Activated CD4-positive, CD25-positive, alpha-beta regulatory T cell treated with anti-CD3 and anti-CD28 coated beads, Interleukin-2, amount 50 U/mL, for 24 hours (primary cell): ENCODE measurements at places on chromosomes 4 and X.

DNA sequence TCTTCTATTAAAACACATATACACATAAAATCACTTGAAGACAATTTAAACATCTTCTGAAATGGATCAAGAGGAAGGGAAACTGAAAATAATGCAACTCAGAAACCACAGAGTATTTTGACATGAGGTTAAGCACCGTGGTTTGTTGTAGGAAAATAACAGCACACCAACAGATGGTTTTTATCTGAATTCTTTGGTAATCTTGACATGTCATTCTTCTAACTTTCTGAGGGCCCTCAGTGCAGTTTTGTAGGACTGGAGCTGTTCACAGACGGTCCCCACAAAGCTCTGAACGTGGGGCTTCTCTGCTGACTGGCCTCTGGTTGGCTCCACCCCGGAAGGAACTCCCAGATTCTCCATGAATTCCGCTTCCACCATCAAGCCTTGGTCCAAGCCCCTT lies 16.0 kb upstream of the TLR8 start:
- no peak for ATAC-seq

GRCh38 chrX:16950423-16950822 lies 4.0 kb downstream of the REPS2 start:
- no peak for ATAC-seq

- peak; percentile 27 for ATAC-seq
These were observed 2.4 kb upstream of the L1CAM start for GRCh38 chrX:153888344-153888743.

GRCh38 chr4:77821775-77822174 lies 2.6 kb upstream of the CNOT6L start:
- peak; percentile 43 for ATAC-seq

GRCh38 chr4:1715002-1715758 lies 3.1 kb upstream of the SLBP start:
- ATAC-seq: no peak

DNA sequence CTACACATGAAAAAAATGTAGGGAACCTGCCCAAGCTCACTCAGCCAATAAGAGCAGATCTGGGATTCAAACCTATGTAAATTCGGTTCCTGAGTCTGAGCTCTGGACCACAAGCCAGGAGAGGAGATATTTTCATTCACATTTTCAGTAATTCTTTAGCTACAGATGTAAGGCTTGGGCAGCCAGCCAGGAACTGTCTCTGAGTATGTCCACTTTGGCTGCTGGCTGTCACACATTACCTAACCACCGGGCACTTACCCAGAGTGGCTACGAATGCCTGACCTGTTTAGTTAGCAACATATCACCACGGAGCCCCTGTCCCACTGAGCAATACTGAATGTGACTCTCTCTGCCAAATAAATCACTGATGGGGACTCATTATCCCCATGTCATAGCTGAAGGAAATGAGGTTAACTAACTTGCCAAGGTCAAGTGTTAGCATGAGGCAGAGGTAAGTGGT lies 15.3 kb downstream of the USP46 start:
- ATAC-seq: no peak

- no peak for ATAC-seq
These were observed 44.9 kb downstream of the MMRN1 start for GRCh38 chr4:89939546-89939945.

DNA sequence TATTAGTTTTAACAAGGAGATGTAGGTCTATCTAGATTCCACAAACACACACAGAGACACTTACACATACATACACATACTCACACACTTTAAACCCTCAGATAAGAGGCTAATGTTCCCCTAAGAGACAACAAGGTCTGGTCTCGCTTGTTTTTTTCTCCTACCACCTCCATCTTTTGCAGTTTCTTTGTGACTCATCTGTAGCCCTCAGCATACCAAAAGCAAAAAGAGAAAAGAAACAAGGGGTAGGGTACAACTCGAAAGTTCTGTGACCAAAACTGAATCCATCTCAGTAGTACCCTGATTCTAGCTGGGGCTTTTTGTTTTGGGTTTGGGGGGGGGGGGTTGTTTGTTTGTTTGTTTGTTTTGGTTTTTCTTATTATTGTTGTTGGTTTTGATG lies 12.2 kb upstream of the EXOSC9 start:
- no peak for ATAC-seq

GRCh38 chr4:109801895-109802319 lies at the start of gene CFI:
Gene CFI (minus strand): TSS chr4:109801999. CDS start chr4:109801971, 28 bp downstream.
- no peak for ATAC-seq

DNA sequence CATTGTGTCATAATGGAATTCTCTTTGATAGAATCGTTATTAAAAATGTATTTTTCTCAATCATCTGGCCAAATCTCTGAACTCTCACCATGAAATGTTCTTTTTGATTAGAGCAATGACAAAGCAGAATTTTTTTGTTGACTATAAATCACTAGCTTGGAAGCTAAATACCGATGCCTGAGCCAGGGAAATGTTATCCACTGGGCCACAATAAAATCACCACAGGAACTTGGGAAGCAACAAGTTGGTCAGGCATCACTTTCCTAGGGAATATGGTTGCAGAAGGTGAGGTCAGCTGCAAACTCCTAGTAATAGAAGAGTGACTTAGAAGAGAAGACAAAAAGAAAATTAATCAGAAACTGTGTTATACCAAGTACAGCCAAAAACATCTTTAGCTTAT lies 60.6 kb upstream of the CFAP47 start:
- ATAC-seq: no peak

DNA sequence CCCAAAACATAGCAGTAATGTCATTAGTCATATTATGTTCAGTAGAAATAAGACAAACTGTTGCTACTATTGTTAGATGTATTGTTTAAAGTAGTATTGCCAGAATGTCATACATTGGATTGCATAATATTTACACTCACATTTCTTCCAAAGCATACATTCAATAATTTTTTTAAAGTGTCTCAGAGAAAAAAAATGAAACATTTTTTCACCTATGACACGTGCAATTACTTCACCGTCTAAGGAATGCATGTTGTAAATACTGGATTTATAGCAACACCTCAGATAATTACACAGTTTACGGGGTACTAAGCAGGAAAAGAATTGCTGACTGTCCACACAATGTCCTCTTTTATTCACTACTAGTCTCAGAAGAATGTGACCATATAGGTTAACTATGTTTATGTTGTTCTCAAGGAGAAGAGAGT lies 162.1 kb downstream of the PCDH18 start:
- ATAC-seq: no peak
